ENCODE measurements at places on chromosomes 3 and 15.

GRCh38 chr3:50539356-50540286 lies 27.9 kb downstream of the C3orf18 start:
- no peak for DNase-seq

- DNase-seq = no peak
Observed at GRCh38 chr15:40059821-40060220, 20.8 kb upstream of the SRP14 start.

DNA sequence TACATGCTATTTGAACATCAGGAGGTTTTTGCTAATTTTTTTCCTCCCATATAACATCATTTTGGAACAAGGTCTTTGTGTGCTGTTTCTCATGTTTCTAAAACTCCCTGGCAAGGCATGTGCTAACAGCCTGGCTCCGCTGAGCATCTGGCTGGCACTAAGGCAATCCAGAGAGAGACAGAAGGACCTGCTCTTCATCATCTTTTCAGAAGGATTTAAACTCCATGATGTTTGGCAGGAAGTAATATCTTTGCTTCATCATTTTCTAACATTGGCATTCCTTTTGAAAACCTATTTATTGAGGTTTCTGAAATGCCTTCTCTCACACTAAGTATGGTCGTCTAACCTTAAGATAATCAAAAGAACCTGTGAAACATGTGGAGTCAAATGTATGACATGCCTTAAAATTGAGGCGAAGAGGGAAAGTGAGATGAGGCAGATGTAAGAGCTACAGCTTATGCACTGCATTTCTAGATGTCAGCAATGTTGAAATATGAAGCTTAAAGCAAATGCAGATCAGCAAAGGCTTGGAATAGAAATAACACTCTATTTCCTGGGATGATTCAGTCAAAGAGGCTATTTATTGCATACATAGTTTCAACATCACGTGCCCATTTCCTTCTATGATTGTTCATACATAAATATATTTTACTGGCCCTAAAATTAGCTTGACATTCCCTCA lies 592.0 kb downstream of the ZNF385D start:
- no peak for DNase-seq

DNA sequence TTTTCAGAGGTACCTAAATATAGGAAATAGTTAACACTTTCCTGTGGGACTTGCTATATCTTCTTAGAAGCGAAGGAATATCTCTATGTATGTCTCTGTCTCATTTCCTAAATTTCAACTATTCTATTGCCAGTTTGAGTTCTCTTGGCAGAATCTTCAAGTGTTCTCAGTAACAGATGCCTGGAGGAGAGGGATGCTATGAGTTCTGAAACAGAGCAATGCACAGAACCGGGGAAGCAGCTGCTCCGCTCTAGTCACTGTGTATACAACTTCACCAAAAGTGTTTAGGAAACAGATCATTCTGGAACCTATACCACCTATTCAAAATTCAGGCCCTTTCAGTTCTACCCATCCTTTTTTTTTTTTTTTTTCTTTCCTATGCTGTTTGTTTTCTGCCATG lies 144.6 kb downstream of the RORA start:
- DNase-seq = no peak

DNA sequence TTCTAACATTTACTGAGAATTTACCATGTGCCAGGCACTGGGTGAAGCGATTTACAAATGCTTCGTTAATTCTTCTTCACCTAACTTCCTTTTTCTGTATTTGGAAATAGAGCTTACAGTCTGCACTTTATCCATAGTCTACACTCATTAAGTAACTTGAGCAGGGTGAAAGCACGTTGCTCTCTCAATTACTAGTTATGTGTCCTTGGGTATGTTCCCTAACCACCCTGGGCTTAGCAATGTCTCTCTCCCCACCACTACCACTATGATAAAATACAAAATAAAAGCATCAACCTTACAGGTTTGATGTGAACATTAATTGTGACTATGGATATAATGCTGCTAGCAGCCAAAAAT lies 172.9 kb upstream of the SLC2A2 start:
- no peak for DNase-seq

DNA sequence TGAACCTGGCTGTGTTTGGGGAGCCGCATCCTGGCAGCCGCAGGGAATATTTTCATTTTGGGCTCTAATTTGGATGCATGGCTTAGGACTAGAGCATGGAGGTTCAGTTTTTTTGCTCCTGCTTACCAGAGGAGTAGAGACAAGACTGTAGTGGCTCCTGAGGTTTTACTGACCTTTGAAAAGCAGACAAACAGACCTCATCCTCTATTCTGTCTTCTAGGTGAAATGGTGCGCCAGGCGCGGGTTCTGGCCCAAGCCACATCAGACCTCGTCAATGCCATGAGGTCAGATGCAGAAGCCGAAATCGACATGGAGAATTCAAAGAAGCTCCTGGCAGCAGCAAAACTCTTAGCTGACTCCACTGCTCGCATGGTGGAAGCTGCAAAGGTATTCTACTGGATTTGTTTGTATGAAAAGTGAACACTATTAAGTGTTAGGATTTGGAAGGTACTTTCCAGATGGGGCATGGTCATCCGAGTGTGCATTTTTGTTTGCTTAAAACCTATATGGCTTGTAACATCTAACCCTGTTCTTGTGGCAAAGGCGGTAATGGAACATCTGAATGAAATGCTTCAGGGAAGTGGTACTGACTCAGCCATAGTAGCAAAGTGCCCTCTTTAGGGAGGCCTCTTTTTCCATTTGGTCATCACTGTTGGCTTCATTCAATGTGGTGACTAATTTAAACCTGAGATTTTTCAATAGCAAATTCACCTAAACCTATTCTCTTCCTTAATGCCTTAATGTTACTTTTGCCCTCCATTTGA lies 330.7 kb upstream of the TPM1 start:
- no peak for DNase-seq

GRCh38 chr3:134114726-134115125 lies 85.0 kb upstream of the SLCO2A1 start:
- DNase-seq = no peak

DNA sequence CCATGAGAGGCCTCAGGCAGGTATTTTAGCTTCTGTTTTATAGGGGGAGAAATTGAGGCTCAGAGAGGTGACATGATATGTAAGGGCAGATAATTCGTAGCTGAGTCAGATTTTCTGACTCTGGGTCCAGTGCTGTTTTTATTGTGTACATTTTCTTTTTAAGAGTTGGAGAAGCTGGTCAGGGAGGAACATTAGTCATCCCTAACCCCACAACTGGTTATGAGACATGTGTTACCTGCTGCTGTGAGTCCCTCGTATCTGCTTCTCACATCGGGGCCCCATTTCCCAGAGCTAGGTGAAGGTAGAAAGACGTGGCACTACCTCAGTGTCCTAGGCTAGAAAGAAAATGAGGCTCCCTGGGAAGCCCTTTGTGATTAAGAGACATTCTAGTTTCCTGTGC lies 28.6 kb downstream of the GALNT15 start:
- no peak for DNase-seq

DNA sequence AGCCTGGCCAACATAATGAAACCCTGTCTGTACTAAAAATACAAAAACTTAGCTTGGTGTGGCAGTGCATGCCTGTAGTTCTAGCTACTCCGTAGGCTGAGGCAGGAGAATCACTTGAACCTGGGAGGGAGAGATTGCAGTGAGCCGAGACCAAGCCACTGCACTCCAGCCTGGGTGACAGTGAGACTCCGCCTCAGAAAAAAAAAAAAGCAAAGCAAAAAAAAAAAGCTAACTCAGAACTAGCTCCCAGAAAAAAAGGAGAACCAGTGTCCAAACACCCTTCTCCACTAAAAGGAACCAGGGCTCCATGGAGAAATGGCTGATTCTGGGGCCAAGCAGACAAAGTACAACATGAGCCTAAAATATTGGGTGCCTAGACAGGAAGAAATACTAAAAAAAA lies 16.7 kb upstream of the CRTC3 start:
- DNase-seq = no peak

GRCh38 chr3:46960081-46960701 lies 16.4 kb downstream of the CCDC12 start:
- no peak for DNase-seq

GRCh38 chr15:81256916-81257315 lies 60.2 kb downstream of the IL16 start:
- no peak for DNase-seq

DNA sequence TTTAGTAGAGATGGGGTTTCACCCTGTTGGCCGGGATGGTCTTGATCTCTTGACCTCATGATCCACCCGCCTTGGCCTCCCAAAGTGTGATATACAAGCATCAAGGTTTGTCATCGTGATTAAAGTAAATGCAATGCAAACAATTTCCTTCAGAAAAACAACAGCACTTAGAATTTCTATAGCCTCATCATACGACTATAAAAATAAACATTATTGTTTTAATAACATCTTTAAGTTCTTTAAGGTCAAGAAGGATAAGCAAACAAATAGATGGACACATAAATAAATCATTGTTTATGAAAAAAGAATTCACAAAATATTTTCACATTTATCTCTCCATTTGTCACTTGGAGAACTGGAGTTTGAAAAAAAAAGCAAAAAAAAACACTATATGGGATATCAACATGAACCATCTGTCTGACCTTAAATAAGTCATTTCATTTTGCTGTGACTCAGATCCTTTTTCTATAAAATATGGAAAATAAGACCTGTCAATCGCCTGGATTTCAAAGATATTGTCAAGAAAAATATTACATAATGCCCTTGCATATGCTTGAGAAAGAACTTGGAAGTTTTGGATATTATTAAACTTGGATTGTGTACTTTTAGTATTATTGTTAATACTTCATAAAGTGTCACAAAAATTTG lies 642.0 kb upstream of the KCNMB2 start:
- DNase-seq = no peak

GRCh38 chr3:31349001-31349748 lies 183.6 kb upstream of the STT3B start:
- DNase-seq = no peak

- no peak for DNase-seq
Observed at GRCh38 chr3:5122741-5123706, 932 bp downstream of the ARL8B start.

DNA sequence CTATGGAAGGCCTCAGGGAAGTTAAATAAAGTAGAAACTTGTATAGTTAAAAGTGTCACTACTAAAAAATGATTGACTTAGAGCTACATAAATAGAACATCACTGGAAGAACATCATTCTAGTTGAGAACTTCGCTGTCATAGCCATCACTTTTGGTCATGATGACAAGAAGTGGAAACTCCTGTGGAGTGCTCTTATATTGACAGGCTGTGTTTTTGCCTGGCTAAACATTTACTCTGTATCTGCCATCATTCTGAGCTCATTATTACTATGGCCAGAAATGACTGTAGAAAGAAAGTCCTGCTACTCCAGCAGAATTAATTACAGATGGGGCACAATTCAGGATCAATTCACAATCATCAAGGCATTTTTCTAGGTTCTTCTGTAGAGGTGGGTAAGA lies 165.1 kb upstream of the GOLIM4 start:
- no peak for DNase-seq

DNA sequence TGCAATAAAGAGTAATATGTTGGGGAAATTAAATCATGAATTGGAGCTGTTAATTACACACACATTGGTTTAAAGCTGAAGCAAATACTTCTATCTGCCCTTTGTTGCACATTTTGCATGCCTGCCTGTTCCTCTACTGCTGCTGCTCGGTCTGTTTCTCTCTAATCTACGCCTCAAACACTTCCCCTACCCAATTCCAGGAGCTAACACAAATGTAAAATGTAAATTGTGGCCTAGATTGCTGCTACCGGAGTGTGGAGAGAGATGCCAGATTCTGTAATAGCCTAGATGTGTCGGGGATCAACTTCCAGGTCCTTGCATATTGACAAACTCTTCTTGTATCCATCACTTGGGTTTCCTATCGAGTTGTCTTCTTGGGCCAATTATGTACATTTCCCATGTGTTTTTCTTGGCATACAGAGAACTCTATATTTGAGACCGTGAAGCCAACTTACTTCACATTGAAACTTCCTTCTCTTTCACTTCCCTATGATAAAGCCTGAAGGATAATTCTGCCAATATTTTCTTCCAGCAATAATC lies 450.4 kb upstream of the NR2F2 start:
- DNase-seq = no peak

DNA sequence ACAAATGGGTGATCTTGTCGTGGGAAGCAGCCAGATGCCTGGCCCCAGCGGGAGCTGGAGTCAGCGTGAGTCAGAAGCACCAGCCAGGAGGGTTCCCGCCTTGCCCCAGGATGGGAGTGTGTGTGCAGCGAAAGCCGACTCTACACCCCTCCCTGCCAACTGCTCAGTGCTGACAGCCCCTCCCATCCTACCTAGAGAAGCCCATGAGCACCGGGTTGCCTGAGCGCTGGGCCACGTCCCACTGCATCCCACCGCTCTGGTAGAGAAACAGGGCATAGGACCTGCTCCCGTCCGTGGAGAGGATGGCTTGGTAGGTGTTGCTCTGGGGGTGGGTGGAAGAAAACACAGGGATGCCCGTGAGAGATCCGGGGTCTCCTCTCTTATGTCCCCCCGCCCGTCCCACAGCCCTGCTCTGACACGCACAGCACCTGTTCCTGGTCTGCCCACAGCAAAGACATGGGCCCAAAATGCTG lies 42.9 kb downstream of the MUC4 start:
- DNase-seq = no peak

DNA sequence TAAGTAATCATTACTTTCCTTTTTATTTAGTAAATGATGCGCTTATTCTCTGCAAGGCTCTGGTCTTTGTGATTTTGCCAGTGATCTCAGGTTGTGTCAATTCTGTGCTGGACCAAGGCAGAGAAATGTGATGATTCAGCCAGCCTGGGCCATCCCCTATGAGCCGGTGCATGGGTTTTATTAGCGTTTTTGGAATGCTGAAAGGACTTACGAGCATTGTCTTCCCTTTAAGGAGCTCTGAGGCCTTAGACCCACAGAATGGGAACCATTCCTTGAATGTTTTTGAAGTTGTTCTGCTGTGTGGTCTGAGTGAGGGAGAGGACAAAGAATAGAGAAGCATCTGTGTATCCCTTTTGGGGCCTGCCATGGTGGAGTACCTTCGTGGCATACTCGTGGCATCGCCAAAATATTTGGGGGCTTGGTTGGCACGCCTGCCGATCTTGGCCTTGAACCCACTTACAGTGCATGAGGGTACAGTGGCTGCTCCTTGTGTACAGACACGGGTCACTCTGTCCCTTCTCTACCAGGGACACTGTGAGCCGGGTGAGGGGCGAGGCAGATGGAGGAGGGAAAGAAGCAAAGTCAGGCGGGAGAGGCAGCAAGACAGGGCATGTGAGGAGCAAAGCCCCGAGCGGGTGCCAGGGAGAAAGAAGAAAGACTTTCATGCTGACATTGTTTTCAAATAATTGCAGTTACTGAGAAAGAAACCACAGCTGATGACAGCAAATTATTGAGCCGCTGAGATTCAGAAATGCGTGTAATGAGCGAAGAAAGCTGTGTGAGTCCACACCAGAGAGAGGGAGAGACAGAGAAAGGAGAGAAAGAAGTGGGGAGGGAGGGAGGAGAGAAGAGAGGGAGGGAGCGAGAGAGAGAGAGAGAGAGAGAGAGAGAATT lies 269.4 kb upstream of the RGMA start:
- DNase-seq = no peak
